ENCODE measurements at places on chromosomes 6 and 20.

DNA sequence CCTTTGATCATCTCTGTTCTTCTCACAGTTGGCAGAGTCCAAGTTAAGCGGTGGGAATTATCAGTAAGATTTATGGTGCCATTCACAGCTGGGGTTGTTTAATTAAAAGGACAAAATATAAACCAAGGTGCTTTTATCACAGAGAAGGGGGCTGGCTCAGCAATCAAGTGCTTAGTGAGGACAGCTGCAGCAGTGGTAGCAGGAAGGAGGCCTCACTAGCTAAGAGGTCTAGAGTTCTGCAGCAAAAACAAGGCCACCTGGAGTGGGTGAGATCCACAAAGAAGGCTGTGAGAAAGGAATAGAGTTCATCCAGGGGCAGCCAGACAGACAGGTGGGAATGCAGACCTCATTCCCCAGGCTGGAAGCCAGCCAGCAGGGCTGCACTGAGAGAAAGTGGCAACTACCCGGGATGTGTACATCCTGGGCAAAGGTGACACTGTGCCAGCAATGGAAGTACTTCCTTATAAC, 37.1 kb downstream of the PIGU start:
- DNase-seq, result peak; percentile 99

GRCh38 chr6:166921570-166921969, 34.8 kb downstream of the RNASET2 start:
- DNase-seq, result no peak

DNA sequence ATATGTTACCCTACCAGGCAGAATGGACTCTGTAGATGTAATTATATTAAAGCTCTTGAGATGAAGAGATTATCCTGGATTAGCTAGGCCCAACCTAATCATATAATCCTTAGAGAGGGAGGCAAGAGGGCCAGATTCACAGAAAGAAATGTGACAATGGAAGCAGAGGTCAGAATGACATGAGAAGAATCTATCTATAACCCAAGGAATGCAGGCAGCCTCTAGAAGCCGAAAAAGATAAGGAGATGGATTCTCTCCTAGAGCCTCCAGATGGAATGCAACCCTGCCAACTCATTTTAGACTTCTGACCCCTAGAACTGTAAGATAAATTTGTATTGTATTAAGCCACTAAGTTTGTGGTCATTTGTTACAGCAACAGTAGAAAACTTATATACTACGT, 12.3 kb downstream of the PXT1 start:
- no peak for DNase-seq

GRCh38 chr20:2816583-2817340, 598 bp downstream of the TMEM239 start:
- DNase-seq, result no peak

GRCh38 chr20:63542031-63542559, 4.9 kb upstream of the PTK6 start:
- no peak for DNase-seq

DNA sequence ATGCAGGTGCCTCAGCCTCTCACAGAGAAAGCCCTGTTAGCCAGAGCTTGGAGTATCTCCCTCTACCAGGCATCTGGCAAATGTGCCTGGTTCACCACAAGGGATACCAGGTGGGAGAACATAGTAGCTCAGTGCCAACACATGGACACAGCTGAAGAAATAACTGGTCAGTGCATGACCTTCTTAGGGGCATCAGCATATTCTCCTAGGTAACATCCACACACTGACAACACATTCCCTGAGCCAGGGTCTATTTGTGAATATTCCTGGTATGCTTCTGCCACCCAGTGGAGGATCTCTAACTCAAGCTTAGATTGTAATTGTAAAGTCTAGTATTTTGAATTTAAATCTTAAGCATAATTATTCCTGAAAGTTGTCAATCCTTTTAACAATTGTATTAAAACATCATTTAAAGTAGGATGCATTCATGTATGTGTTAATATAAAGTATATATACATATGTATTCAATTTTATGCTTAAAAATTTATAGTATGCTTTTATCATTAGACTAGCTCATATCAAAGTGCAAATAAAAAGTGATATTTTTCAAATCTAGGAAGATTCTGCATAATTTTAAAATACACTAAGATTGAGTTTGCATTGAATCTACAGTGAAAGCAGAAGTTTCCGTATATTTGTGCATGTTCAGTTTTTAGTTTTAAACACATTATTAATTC, 45.3 kb upstream of the COL21A1 start:
- DNase-seq, result no peak

DNA sequence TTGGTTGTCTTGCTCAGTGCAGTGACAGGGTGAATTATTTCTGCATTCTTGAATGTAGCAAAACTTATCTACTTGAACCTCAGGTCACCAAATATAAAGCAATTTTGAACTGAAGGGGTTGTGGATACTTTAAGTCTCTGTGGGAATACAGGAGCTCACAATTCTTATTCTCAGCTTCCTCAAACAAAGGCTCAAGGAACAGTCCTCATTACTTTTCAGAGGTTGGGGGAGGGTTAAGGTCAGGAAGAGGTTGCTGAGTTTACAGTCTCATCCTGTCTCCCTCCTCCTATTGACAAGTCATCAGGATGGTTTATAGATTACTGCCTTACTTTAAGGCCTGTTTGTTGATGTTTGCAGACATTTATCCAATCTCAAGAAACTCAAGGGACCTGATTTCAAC, 143.6 kb upstream of the SPACA1 start:
- no peak for DNase-seq

DNA sequence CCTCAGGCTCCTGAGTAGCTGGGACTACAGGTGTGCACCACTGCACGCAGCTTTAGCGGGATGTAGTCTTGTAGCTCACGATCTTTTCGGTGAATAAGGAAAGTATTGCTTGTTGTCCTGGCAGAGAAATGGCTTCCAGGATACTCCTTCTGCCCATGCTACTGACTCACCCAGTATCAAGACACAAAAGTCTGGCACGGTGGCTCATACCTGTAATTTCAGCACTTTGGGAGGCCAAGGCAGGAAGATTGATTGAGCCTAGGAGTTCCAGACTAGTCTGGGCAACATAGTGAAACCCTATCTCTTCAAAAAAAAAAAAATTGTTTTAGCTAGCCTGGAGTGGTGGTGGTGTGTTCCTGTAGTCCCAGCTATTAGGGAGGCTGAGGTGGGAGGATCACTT, 40.9 kb upstream of the B4GALT5 start:
- no peak for DNase-seq

GRCh38 chr6:45031601-45032000, 296.5 kb upstream of the RUNX2 start:
- DNase-seq, result no peak

DNA sequence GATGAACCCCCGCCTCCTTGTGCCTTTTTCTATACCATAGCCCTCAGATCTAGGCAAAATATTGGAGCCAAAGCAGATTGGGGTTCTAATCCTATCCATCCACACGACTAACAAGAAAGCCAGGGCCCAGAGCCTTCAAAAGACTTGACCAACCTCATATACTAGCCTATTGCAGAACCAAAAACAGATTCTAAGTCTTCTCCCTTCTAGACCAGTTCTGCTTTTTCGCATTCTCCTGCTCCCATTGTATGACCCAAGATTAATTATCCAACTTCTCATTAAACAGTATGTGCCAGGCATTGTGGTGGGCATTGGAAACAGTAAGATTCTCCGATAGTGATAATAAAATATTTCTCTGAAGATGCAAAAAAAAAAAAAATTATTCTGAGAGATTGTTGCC, 113.7 kb upstream of the JARID2 start:
- no peak for DNase-seq

GRCh38 chr20:2602746-2603145, 49.7 kb upstream of the NOP56 start:
- no peak for DNase-seq

DNA sequence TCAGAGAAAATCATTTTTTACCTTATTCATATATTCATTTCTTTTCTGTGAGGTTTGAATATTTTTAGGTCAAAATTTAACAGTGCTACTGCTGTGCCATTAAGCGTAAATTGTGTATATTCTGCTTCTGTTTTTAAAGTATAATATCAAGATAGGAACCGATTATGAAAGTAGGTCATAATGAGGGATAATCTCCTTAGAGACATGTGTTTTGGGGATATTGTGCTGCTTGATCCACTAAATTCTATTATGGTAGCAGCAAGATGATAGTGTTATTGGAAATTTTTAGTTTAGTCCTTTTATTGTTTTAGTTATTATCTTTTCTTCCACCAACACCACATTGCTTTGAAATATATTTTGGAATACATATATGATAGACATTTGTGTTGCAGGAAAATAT, 244.0 kb downstream of the RIMS1 start:
- DNase-seq, result no peak

GRCh38 chr6:79574630-79575225, 37.5 kb upstream of the LCA5 start:
- DNase-seq, result no peak

- DNase-seq, result no peak
Measured at GRCh38 chr6:22248513-22249308, 48.1 kb downstream of the PRL start.

DNA sequence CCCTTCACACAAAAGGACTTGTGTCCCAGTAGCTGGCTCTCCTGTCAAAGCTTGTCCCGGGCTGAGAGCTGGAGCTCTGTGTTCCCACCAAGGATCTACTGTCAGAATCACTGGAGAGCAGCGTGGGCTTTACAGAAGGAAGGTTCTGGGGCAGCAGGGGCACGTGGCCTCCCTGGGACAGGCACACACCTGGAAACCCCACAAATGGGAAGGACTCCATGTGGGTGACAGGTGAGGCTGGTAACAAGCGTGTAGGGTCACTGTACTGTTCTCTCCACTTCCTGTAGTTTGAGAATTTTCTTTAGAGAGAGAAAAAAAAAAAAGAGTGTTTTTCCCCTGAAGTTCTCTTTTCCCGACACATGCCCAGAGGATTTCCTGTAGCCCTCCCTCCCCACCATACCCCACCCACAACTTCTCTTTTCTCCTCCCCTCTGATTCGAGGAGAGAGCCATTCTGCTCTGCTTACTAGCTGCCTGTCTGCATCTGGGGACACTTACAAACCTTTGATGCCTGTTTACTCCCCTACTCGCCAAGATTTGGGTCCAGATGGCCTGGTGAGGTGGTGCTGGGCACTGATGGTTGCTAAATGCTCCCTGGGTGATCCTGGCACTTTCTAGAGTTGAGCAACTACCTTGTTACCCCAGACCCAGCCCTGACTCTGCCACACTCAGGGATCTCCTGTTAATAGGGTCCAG, 84.1 kb upstream of the SIRPA start:
- no peak for DNase-seq

- DNase-seq, result no peak
Measured at GRCh38 chr6:5012519-5012918, 8.7 kb upstream of the RPP40 start.

Data from NCI-H1417 treated with DMSO at 0.1 percent for 48 hours (cell line).